ENCODE measurements at places on chromosomes 11 and 22.

DNA sequence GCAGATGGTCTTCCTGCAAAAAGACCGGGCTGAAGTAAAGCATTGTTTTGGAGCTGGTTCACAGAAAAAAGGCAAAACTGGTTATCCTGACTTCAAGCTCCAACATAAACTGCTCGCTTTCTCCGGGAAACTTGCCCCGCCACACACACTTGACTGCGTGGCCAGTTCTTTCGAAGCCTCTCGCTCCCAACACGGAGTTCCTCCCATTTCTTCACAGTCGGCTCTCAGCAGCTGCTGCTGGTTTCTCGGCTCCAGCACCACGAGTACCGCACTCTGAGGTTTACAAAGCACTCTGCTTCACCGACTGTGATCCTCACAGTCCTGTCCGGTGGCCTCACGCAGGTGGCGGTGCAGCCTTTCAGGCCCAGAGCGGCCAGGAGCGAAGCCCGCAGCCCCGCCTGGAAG, 264 bp downstream of the CHEK1 start:
- no peak for DNase-seq

GRCh38 chr11:32830413-32830738, 649 bp downstream of the PRRG4 start:
- no peak for DNase-seq

GRCh38 chr11:69892237-69892985, 73.2 kb upstream of the FGF3 start:
- no peak for DNase-seq

DNA sequence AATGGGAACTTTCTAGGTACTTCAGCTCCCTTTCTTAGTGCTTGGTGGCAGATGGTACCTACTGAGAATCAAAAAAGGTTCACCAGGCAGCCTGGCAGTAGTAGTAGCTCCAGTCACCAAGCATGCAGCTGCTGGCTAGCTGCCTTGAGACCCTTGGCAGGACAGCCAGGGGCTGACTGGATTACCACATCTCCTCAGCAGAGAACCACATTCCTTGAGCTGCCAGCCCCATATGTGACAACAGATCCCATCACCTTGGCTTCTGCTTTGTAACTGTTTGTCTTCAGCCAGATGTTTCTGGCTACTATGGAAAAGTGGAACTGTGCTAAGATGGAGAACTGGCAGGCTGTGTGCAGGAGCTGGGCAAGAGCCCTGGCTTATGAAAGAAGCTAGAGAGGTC, 39.6 kb upstream of the CHRM4 start:
- no peak for DNase-seq

GRCh38 chr11:31830406-31830805, 19.3 kb upstream of the PAX6 start:
- no peak for DNase-seq

GRCh38 chr22:47543447-47543846, 781.0 kb downstream of the TBC1D22A start:
- no peak for DNase-seq

- DNase-seq = peak; percentile 72
Measured at GRCh38 chr22:17910561-17911311, 113.6 kb downstream of the MICAL3 start.

GRCh38 chr22:48185071-48186055, 1422.9 kb downstream of the TBC1D22A start:
- DNase-seq = no peak

DNA sequence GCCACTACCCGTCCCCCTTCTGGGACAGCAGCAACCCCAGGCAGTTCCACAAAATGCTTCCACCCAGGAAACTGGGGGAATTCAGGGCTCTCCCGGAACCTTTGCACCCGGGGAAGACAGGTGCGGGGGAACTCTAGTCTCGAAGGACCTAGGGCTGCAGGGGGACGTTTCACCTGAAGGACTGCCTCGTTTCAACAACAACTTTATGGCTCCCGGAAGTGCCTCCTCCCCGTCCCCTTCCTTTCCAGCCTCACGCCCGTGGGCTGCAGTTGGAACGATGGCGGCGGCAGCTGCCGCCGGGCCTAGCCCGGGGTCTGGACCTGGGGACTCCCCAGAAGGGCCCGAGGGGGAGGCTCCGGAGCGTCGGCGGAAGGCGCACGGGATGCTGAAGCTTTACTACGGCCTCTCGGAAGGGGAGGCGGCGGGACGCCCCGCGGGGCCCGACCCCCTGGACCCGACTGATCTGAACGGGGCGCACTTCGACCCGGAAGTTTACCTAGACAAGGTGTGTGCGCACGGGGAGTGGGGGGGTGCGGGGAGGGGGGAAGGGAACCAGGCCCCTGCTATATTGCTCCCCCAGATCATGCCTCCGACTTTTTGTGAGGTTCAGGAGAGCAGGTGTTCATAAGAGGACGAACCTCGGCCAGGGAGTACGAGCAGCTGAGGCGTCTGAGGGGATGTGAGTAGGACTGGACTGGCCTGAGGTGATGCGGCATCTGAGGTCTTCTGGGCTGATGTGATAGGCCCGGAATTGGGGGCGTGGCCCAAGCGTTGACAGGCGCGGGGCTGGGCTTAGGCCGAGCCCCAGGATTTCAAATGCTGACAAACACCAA, at the start of gene VPS51:
Gene VPS51 (plus strand): TSS at position 241 of the 833 bp plus-strand sequence. CDS start 37 bp downstream, at position 278.
- DNase-seq = peak; percentile 42

DNA sequence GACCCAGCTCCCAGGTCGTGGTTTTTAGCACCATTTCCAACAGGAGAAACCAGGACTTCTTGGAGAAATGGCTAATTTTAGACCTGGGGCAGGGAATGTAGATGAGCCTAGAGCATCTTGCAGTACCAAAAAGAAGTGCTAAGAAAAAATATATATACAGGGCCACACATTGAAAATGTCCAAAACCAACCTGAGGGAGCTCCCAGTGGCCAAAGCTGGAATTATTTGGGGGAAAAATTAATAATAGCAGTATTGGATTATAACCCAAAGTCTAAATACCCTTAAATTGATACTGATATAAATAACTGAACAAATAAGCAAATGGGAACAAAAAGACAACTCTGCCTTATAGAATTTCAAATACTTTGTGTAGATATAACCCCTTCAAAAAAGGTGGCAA, 108.0 kb downstream of the PARVA start:
- DNase-seq = no peak

- no peak for DNase-seq
Measured at GRCh38 chr11:126591966-126592489, 236.5 kb downstream of the ST3GAL4 start.

DNA sequence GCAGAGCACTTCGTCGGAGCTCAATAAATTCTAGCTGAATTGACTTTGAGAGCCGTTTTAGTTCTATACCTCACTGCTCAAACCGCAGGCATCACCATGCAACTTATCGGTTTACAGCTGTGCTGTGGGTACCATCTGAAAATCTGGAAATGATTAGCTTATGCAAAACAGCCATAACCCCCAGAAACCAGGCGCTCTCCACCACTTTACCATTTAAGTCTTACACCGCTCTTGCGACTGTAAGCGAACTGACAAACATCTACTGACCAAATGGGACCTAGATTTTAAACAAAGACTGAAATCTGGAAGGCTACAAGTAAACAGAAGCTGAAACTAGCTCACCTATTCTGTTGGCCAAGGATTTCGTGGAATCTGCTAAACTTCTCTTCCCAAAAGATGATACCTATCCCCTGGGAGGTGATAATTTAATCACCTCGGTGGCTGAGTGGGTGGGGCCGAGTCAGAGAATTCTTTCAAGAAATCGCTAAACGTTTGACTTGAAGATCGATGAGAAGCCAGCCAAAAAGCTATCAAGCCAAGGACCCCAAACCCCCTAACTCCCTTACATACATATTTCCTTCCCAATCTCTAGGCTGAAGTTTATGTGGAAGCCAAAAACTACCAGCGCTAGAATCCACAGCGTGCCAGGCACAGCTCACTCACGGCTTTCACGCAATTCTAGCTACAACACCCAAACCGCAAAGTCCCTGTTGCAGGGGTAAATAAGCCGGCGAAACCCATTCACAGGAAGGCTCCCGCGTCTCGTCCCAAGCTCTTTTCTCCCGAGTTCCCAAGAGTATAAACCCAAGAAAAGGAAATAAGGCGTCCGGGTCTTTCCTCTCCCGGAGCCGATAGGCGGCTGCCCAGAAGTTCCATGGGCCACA, 644 bp downstream of the SPTY2D1 start:
- DNase-seq = no peak

DNA sequence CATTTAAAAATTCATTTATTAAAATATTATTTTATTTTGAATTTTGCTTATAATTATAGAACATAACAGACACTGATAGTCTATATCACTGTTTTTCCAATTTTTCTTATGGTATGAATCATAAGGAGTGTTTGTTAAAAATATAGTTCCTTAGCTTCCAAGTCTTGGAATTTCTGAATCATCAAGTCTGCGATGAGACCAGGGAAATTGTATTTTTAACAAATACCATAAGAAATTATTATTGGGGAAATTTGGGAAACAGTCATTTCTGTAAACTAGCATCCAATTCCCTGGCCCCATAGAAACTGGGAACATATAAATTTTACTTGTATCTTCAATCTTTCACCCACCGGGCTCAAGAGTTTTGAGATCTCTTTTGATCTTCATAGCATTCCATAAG, 38.0 kb upstream of the PICALM start:
- DNase-seq = no peak

Data from glomerular endothelial cell (primary cell).